ENCODE measurements at places on chromosomes 6 and 20.

GRCh38 chr6:38370653-38371601, 268.8 kb downstream of the BTBD9 start:
- DNase-seq: no peak

DNA sequence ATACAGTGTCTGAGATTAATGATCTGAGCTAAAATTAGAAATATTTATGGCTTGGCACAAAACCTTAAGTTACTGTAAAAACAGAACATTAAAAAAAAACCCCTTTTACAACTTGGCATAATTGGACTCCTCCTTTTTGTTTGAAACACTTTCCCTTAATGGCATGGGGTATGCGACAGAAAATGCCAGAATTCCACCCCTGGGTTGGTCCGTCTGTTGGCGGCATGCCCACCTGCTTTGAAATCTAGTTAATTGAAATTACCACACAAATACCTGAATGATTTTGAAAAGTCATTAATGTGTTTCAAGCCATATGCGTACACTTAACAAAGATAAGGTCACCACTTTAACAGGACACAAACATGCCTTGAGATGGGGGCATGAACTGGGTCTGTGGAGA, 175.1 kb upstream of the FOXQ1 start:
- DNase-seq: peak; percentile 8

- no peak for DNase-seq
These were observed 9.3 kb upstream of the HLA-DQB2 start for GRCh38 chr6:32772656-32773055.

DNA sequence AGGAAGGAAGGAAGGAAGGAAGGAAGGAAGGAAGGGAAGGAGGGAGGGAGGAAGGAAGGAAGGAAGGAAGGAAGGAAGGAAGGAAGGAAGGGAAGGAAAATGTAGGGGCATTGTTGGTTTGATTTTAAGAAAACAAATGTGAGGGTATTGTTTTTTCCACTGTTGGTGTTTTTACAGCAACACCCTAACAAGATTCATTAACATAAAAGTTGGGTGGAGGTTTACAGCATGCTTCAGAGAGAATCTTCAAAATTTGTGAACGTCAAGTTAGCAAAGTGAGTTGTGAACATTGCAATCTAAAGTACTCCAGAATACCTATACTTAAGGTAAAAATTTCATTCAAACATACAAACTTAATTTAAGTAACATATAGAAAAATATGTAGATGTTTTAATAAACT, 200.2 kb upstream of the ID4 start:
- no peak for DNase-seq

DNA sequence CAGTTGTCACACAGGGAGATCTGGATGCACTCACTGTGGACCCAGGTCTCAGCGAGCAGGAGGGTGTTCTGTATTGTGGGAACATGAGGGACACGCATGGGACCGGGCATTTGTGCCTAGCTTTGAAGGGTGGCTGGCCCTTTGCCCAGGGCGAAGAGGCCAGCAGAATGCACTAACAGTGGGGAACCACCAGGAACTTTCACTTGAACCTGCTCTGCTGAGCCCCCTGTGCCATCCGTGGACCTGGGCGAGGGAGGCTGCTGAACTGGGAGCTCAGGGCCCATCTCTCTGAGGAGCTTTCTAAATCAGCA, 1.2 kb upstream of the ULBP2 start:
- no peak for DNase-seq

- no peak for DNase-seq
These were observed 53.2 kb downstream of the PDE7B start for GRCh38 chr6:135904666-135905065.

- no peak for DNase-seq
These were observed 338.0 kb downstream of the ADGRB3 start for GRCh38 chr6:68973066-68973465.

DNA sequence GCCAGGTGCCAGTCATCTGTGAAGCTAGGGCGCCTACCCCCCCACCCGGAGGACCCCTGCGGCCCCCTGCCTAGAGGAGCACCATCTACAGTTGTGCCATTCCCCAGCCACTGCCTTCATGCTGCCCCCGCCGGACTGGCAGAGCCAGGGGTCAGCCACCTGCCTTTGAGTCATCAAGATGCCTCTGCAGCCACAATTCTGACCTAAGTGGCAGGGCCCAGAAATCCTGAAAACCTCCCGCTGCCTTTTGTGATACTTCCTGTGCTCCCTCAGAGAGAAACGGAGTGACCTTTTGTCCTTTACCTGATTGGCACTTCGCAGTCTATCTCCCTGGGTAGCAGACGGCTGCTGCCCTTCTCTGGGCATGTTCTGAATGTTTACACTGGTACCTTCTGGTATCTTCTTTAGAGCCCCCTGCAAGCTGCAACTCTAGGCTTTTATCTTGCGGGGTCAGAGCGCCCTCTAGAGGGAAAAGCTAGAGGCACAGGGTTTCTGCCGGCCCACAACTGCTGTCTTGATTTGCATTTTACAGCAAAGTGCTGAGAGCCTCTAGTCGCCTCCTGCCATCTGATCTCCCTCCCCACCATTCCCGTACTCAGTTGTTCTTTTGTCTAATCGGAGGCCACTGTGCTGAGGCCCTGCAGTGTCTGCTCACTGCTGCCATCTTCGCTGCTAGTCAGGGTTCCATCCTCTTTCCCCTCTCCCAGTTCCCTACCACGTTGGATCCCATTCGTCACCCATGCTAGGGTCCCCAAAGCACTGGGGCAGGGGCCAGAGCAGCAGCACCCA, 26.9 kb downstream of the SPATA2 start:
- peak; percentile 47 for DNase-seq

DNA sequence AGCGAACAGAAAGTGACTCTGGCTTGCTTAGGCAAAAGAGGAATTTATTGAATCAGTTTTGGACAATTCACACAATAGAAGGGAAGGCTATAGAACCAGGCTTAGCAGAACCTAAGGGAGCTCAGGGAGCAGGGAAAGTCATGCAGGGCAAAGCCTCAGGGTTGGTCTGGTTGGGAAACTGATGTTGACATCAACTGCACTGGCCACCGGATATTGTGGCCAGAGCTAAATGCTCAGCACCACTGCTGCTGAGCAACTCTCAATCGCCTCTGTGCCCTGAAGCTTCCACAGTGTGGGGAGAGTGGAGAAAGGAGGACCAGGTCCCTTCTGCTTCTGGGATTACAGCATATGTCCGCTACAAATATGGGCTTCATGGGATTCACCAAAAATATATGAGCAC, 93.3 kb upstream of the GCM1 start:
- DNase-seq: no peak

DNA sequence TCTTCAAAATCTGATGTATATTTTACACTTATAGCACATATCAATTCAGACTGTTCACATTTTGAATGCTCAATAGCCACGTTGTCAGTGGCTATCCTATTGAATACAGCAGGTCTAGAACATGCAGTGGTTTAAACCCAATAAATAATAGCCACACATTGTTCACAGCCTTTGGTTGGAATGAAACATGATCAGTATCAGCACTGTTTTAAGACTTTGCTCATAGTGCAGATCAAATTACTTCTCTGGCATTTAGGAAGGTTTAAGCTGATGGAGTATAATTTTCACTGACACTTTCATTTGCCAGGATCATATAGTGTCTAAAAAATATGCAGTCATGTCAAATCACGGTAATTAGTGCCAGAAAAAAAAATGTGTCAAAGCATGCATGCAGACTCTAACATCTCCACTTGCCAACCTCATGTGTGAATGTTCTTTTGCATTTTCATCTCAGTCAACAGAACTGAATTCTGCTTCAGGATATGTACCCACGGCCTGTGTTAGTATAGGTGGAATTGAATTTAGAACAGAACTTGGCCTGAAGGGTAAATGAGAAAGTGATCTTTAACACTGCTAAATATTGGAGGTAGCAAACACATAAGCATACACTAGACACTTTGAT, 184.1 kb downstream of the SLC24A3 start:
- DNase-seq: no peak

DNA sequence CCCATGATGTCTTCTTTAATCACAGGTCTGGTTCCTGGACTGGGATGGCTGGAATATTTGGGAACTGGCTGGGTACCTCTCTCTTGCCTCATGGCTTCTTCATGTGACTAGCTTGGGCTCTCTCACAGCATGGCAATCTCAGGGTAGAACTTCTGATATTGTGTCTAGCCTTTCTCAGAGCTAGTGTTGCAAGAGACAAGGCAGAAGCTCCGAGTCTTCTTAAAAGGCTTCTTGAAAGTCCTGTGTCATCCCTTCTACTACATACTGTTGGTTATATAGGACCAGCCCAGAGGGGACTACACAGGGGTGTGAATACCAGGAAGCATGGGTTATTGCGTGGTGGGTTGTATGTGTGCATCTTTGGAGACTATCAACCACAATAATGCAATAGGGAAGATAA, 23.3 kb downstream of the BCAS1 start:
- no peak for DNase-seq

Data from AG10803 (cell line).